ENCODE measurements at places on chromosomes 1 and 21. TPM values are rescaled to one million over a fixed set of nuclear protein-coding genes. Genes with fewer than 3 reads are reported as not detected.
A peak's percentile ranks its signal among the peaks of the same experiment; 100 is the strongest.

MATN1 gene
- total RNA-seq = not detected

PLA2G2C gene
- total RNA-seq = 0.48 TPM

NAV1 gene
- 26.4 TPM for total RNA-seq

DDX59 gene
- 13.8 TPM for total RNA-seq

CYP4A11 gene
- not detected for total RNA-seq

KIAA1614 gene
- 0.36 TPM for total RNA-seq

ADGRL2 gene
- 40.5 TPM for total RNA-seq

UBL4B gene
- total RNA-seq = not detected

S100A14 gene
- 1,938 TPM for total RNA-seq

ZNF644 gene
- 27.1 TPM for total RNA-seq

AMY2B gene
- 2.9 TPM for total RNA-seq

SUSD4 gene
- total RNA-seq = 42.2 TPM

ARHGEF10L gene
- total RNA-seq = 28.3 TPM

KIF26B gene
- total RNA-seq = 0.56 TPM

DNA sequence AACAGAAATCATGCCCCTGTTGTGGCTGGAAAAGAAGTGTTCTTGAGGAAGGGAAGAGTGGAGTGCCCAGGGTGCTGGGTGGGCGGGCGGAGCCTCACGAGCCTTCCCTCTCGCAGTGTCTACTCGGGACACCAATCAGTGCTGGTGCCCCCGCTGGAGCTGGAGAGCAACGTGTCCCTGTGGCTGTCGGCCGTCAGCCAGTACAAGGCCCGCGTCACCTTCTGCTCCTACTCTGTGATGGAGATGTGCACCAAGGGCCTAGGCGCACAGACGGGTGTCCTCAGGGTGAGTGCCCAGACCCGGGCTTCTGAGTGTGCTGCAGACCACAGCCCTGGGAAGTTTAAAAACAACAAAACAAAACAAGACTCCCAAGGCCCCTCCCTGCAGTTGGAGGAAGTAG lies 47.4 kb downstream of the S100B start:
- ATAC-seq = no peak

DNA sequence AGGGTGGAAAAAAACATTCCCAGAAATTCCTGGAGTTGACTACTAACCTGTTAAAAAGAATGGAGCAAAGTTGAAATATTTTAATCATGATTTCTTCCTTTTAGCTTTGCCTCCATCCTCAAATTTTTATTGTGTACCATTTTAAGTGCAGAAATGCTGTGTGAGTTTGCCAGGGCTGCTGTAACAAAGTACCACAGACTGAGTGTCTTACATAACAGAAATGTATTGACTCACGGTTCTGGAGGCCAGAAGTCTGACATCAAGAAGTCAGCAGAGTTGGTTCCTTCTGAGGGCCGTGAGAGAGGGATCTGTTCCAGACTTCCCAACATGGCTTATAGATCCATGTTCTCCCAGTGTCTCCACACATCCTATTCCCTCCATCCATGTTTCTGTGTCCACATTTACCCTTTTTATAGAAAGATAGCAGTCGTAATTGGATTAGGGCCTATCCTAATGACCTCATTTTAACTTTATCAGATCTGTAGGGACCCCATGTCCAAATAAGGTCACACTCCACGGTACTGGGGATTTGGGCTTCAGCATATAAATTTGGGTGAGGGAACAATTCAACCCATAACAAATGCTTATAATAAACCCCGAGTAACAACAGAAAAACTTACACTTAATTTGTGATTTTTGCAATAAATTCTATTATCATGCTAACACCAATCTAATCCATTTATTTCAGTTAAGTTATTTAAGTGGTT lies 12.7 kb downstream of the SNX7 start:
- ATAC-seq = no peak

- no peak for ATAC-seq
These were observed 50.1 kb downstream of the CHD5 start for GRCh38 chr1:6130036-6130435.

DNA sequence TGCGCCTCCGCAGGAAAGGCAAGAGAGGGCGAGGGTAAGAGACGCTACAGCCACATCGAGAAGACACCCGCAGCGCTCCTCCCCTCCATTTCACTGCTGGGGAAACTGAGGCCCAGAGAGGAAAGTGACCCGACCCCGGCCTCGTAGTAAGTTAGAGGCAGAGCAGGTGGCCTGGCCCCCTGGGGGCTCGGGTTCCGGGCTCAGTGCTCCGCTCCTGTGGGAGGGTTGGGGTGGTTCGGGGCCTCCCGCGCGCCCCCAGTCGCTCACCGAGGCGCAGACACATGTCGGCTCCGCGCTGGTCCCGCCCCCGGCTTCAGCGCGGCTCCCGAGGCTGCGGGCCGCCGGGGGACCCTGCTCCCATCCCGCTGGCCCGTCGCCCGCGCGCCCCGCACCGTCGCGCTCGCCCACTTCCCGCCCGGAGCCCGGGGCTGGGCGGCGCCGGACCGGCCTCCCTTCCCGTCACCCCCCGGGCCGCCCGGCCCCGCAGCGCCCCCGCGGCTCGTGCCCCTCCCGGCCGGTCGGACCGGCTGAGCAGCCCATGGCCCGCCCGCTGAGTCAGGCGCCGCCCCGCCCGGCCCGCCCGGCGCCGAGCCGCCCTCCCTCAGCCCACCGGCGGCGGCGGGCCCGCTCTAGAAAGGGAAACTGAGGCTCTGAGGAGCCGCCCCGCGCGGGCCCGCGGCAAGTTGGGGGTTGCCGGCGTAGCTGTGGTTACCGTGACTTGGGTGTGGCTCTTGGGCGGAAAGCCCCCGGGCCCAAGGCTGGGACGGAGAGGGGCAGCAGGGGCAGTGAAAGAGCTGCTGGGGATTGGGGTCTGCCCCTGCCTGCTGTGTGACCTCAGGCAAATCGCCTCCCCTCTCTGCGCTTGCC lies at the start of gene TMEM54:
TMEM54 (minus strand) TSS at position 434 of the 867 bp plus-strand sequence; CDS start at position 283, 151 bp downstream.
- ATAC-seq = peak; percentile 88

- no peak for ATAC-seq
These were observed 2.3 kb upstream of the NFASC start for GRCh38 chr1:204868340-204868700.

GRCh38 chr1:11645670-11646265 lies 8.5 kb downstream of the FBXO2 start:
- ATAC-seq = peak; percentile 64

DNA sequence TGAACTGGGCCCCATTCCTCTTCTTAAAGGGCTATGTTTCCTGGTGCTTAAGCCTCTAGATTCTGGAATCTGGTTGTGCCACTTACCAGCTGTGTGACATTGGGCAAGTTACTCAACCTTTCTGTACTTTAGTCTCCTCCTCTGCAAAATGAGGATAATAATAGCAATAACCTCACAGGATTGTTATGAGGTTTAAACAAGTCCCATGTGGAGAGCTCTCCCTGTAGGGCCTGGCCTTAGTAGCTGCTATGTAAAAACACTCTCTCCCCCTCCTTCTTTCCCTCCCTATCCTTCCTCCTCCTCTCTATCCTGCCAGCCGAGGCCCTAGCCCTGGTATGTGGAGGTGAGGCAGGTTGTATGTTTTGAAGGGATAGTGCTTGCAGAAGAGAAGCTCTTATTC lies 8.2 kb upstream of the PEAR1 start:
- ATAC-seq = no peak

- ATAC-seq = peak; percentile 20
These were observed 43.1 kb downstream of the OPTC start for GRCh38 chr1:203536980-203537455.

DNA sequence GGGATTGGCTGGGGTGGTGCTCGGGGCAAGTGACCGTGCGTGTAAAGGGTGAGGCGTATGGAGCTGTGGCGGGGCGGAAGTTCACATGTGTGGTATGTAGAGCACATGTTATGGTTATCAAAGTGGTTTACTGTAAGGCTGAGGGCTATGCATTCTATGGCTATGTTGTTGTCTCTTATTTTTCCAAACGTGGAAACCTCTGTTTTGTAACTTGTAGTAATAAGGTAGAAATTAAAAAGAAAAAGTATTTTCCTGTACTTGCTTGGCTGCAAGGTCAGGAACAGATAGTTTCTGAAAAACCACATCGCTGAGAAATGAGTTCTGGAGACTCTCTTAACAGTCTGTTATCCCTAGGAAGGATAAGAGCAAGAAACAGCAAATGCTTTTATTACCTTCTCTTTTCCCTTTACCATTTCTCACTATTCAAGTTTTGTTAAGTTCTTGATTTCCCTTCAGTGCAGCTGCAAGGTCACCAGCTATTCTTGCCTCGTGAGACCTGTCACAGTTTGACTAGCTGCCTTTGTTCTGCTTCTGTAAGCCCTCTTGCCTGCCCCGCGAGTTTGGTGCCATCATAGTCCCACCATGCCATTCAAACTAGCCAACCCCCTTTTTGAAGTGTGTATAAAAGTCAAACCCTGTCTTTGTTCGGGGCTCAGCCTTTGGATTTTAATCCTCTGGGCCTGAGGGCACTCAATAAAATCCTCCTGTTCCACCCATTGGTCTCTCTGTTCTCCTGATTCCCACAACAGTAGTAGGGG lies 9.5 kb downstream of the RNU1-2 start:
- ATAC-seq = peak; percentile 90

DNA sequence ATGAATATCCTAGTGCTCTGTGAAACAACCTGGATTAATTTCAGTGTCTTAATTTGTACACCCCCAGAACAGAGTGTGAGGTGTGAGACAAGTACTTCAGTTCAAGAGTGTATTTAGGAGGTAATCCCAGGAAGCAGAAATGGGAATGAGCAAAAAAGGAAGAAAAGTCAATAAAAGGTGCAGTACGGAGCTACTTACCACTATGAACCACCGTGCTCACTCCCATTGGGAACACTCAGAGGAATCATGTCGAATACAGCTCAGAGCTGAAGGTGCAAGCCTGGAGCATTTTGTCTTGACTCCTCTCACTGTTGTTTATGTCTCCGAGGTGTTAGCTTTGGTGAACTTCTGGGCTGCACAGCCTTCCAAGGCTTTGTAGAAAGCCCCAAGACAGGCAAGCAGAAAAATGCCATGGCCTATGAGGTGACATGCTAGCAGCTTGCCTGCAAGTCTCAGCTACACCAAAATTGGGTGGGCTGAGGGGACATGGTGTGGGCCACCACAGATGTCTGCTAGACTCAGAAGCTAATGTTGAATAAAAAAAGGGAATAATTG lies 7.4 kb upstream of the SVBP start:
- no peak for ATAC-seq

DNA sequence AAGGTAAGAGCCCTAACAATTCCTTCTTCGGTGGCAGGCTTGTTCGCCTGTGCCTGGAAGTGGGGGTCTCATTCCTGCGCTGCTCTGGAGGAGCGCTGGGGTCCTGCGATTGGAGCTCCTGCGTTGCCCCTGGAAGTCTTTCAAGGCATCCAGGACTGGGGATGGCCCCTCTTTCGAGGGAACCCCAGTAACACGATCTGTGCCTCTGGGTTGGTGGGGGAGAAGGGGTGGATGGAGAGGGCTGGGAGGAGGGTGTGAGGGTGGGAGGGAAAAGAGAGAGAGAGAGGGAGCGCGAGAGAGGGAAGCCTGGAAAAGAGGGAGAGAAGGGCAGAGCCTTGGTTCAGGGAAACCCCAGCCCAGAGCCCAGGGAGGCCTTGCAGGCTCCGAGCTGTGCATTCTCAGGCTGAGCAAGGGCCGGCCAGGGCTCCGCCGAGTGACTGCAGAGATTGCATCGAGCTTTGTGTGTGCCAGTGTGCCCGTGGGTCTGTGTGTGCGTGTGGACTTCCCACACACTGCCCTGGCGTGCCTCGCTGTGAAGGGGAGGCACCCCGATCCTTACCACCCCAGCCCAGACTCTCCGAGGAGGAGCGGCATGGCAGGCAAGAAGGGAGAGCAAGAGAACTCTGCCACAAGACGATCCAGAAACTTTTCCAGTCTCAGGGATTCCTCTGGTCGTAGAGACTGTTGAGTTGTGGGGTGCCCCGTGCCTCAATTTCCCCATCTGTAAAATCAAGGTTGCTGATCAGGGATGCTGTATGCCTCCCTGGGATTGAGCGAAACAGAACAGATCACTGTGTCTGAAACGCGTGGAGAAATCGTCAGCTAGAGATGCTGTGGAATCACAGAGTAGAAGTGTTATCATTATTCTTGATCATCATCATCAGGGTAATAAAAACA lies 619 bp downstream of the BCL9 start:
- peak; percentile 34 for ATAC-seq

DNA sequence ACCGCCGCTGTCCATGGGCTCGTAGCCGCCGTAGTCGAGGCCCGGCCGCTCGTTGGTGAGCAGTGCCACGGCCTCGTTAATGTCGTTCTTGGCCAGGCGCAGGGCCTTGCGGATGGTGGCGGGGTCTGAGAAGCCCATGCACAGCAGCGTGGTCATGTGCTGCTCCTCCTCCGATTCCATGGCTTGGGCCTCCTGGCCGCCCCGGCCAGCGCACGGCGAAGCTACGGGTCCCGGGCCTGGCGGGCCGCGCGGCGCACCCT lies 300 bp downstream of the USP24 start:
- ATAC-seq = peak; percentile 34

- peak; percentile 14 for ATAC-seq
These were observed 24.3 kb upstream of the IFNAR2 start for GRCh38 chr21:33205476-33205875.

- peak; percentile 40 for ATAC-seq
These were observed at the start of gene COL9A2 for GRCh38 chr1:40316595-40317393. TSS of gene COL9A2 (minus strand) at chr1:40317286. CDS start at chr1:40317197, 89 bp downstream.

- ATAC-seq = no peak
These were observed 25.2 kb downstream of the ETS2 start for GRCh38 chr21:38830671-38831525.

DNA sequence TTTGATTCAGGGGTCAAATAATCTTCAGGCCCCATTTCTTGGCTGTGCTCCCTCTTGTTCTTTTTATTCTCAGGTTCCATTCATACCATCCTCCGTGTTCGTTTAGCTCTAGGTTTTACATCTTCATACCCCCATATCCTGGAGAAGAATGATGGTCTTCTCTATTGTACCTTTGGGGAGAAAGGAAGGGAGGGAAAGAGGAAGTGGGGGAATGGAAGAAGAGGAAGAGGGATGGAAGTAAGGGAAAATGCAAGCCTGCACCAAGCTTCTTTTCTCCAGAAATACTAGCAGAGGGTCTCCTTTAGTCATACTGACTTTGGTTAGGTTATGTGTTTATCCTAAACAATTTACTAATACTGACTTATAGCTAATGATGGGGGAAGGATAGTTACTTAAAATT lies 52.4 kb downstream of the FNBP1L start:
- ATAC-seq = no peak

- ATAC-seq = no peak
These were observed 273.2 kb downstream of the USP25 start for GRCh38 chr21:16002874-16003466.

- ATAC-seq = no peak
These were observed 23.6 kb downstream of the RUNX1 start for GRCh38 chr21:35025206-35026152.

GRCh38 chr1:88302843-88303486 lies 381.1 kb upstream of the PKN2 start:
- no peak for ATAC-seq

- peak; percentile 66 for ATAC-seq
These were observed 802 bp downstream of the CYP4X1 start for GRCh38 chr1:47024141-47024801.

- no peak for ATAC-seq
These were observed 402.5 kb downstream of the HHAT start for GRCh38 chr1:210731193-210731592.

DNA sequence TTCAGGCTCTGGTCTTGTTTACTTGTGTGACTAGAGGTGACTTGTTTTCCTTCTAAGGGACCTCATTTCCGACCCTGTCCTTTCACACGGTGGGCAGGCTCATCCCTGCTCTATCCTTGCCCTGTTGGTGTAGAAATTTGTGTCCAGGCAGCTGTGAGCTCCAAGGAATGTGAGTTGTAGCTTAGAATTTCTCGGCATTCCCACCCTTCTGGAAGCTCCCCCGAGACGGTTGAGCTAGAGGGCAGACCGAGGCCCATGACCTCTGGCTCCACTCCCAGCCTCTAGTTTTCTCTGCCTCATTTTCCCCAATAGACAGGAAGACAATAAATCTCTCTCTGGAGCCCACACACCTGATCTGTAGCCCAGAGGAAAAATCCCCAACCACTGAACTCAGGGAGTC lies 100.9 kb downstream of the NAV1 start:
- no peak for ATAC-seq

- ATAC-seq = peak; percentile 47
These were observed 31.3 kb downstream of the SMAP2 start for GRCh38 chr1:40404670-40405462.
